Stimulated activated CD8-positive, alpha-beta memory T cell treated with anti-CD3 and anti-CD28 coated beads, Interleukin-7, amount 100 ng/mL, for 48 hours (primary cell): ENCODE measurements at places on chromosomes 1 and 21.

DNA sequence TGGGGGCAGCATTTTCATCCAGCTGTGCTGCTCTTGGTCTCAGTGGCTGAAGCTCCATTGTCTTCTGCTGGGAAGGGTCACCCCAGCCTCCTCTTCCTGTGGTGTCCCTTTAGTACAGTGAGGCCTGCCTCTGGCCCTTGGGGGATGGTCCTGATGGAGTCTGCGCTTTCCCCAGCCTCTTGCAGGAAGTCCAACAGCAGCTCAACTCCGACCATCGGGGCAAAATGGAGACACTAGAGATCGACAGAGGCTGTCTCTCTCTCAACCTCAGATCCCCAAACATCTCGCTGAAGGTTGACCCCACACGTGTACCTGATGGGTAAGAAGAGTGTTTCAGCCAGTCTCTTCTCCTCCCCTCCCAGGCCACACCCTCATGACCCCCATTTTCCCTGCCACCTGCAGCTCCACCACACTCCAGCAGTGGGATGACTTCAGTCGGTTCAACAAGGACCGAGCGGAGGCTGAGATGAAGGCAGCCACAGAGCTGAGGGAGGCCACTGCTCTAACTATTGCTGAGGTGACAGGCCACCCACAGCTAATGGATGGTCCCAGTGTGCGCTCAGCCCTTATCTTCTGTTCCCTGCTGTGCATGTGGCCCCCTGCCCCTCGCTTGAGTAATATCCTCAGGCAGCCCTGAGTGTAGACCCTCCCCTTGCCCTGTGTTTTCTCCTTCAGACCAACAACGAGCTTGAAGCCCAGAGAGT lies 2.0 kb upstream of the ADPRS start:
- DNase-seq = no peak

DNA sequence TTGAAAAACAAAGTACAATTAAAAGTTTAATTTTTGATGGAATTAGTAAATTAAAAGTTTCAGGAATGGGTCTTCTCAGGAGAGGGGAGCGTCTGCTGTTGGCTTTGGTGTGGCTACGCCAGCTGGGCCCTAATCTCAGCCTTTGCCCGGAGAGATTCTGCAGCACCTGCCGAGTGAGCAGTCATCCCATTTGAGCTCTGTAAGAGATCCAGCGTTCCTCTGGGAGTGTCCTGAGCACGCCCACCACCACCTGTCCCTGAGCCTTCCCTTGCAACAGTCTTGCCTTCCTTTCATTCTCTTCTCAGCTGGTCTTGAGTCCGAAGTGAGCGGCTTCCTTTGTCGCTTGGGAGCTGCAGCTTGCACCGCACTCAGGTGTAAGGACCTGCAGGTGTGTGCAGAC lies 263.1 kb downstream of the CAMTA1 start:
- no peak for DNase-seq

DNA sequence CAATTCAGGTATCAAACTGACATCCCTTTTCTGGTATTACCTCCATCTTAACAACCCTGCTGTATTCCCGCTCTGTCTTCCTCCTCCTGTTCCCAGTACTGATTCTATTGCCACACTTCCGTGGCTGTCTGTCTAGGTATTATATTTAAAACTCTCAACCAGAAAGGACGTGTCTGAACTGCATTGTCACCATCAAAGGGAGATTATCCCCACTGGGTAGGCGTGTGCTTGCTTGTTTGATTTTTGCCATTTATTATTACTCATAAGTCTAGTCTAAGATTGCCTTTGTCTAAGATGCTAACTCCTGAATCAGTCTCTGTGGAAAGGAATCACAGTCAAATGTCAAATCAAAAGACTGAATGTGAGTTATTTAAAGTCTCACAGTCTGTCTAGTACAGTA lies 650.1 kb downstream of the KCNT2 start:
- no peak for DNase-seq

- DNase-seq = no peak
Observed at GRCh38 chr1:1358433-1359271, at the start of gene MXRA8. TSS of gene MXRA8 (minus strand) at chr1:1358555. CDS start at chr1:1358504, 51 bp downstream.

- DNase-seq = no peak
Observed at GRCh38 chr1:215497528-215497927, 69.6 kb upstream of the KCTD3 start.

- no peak for DNase-seq
Observed at GRCh38 chr1:226882631-226883409, 12.4 kb downstream of the PSEN2 start.

DNA sequence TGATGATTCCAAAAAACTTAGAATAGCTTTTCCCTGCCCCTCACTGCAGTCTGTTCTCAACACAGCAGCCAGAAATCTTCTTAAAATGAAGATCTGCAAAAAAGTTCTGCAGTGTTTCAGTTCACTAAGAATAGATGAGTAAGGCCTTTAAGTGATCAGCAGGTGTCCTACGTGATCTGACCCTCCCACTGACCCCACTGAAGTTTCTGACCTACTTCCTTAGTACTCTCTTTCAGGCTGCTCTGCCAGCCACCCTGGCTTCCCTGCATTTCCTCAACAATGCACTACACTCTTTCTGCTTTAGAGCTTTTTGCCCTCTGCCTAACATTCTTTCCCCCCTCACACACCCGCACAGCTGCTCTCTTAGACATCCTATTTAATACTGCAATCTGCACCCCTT lies 182.5 kb downstream of the AKT3 start:
- DNase-seq = no peak

- DNase-seq = no peak
Observed at GRCh38 chr1:58585166-58585565, 8.1 kb upstream of the TACSTD2 start.

- no peak for DNase-seq
Observed at GRCh38 chr1:35201631-35202030, 8.7 kb upstream of the SFPQ start.

- DNase-seq = no peak
Observed at GRCh38 chr1:176669782-176670181, 206.8 kb downstream of the PAPPA2 start.

DNA sequence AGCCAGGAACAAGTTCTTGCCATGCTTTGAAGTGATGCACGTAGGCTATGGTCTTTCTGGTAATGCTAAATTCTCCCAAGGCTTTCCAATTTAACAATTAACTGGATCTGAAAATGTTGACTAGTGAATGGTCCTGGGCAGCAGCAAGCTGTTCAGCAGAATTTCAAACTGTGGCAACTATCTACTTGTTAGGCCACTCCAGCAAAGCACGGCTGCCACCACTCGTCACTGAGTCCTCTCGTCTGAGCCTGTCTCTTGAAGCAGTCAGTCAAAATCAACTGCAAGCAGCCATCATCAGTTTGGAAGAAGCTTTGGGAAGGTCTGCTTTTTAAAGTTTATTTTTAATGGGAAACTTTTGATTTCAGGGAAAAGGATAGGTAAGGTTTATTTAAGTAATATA lies 6.1 kb downstream of the FLVCR1 start:
- DNase-seq = no peak

DNA sequence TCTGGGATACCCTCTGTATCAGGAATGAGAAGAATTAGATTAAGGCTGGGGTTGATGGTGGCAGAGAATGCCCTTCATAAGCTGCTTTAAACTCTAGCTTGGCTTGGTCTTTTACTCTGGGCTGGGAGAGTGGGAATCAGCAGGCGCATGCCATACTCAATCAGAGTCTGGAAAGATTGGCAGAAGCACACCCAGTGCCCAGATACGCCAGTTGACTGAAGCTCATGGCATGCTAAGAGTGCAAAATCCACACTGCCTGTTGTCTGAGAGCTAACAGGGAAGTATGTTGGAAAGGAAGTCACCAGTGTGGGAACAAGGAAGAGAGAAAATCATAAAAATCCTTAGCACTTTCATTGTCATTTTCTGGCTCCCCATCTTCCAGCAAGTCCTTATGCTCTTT lies 53.0 kb downstream of the HMCN1 start:
- no peak for DNase-seq

GRCh38 chr1:234062166-234062565 lies 157.7 kb downstream of the SLC35F3 start:
- DNase-seq = no peak

GRCh38 chr1:94795434-94795833 lies 24.7 kb upstream of the SLC44A3 start:
- no peak for DNase-seq

DNA sequence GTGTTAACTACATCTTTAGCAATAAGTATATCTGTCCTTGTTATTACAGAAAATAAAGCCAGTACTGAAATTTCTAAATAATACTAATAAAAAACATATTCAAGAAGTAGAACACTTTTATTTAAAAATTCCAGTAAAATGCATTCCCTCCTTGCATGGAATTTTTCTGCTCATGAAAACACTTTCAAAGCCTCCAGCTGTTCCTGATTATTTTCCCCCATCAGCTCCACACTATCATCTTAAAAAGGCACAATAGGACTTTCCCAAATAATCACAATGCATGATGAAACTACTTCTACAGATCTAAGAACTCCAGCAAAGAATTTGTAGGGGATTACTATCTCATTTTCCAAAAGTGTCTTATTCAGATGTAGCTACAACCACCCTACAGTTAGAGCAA lies 162.6 kb upstream of the USP25 start:
- DNase-seq = no peak

DNA sequence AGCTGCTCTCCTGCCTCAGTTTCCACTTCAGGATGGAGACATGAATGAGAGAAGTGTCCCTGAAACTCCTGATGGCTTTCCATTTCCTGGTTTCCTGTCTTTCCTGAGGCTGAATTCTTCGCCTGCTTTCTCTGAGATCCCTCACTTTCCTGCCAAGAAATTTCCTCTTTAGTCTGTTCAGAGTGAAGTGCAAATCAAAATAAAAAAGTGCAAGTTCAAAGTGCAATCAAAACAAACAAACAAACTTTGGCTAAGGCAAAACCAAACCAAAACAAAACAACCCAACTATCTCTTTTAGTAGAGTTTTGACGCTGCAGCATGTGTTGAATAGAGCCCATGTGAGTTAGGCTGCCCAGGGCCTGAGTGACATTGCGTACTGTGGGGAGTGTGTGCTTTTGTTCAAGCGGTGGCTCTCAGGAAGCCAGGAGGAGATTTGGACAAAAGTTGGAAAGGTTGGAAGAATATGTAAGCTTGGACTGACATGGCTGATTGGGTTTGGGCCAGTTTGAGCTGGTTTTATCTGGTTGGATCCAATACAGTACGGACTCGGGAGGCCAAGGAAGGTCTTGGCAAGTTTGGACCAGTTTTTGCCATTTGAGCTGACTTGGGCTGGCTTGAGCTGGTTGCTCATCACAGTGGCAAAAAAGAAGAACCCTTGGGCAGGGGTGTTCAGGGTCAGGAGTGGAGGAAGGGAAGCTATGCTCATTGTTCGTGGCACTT lies 61.1 kb upstream of the TINAGL1 start:
- DNase-seq = no peak

GRCh38 chr1:43982808-43983207 lies 3.8 kb downstream of the B4GALT2 start:
- no peak for DNase-seq
